ENCODE measurements at places on chromosomes 16 and 17.
A peak's percentile ranks its signal among the peaks of the same experiment; 100 is the strongest.

- no peak for DNase-seq
Measured at GRCh38 chr17:64223931-64224629, 39.0 kb downstream of the TEX2 start.

- peak; percentile 66 for DNase-seq
Measured at GRCh38 chr17:82767041-82767754, 15.3 kb downstream of the TBCD start.

DNA sequence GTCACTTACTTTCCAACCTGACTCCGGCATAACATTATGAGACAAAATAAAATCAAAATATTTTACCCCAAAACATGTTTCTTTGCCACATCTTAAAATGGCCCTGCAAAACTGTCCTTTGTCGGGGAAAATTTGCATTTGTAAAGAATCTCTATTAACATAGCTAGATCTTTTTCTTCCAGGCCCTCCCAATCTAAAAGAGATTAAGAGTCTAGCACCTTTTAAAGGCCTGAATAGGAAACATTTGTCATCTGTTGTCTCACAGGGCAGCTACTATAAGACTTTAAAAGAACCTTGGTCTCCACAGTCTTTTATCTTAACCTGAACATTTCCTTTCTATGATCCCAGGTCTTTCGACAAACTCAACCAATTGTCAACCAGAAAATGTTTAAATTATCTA lies 18.1 kb upstream of the DHRS7B start:
- no peak for DNase-seq

DNA sequence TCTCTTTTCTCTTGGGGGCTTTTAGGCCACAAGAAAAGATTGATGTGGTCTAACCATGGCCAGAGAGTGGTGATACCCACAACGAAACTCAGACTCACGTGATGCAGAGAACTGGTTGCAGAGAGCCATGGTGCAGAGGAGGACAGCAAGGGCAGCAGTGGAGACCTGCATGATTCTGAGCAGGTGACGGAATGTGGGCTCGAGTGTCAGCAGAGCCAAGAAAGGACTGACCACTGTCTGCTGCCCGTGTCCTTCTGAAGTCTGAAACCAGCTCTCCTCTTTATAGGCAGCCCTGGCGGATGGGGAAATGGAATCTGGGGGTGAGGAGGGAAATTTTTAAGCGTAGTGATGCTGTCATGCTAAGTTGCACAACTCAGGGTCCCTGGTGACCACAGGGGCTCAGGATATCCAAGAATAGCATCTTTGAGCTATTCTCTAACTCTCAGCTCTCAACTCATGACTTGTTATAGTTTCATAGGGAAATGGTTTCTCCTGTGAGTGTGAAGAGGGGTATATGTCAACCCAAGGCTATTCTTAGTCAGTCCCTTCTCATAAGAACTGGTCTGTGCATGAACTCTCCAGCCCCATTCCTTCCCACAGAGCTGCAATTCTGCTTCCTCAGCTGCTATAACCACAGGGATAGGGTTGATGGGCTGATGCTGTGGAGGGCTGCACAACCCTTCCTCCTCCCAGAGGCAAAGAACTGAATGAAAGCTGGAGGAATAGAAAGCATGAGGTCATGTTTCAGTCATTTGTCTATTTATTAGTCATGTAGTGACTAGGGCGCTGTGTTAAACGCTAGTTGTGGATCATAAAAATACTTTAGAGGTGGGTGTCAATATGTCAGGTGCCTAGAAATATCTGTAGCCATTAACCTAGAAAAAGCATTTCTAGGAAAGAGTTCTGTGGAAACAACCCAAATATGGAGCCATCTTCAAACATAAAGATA lies at the start of gene CCL3:
Gene CCL3 (minus strand): TSS at position 256 of the 949 bp plus-strand sequence. CDS start 85 bp downstream, at position 171.
- peak; percentile 81 for DNase-seq

DNA sequence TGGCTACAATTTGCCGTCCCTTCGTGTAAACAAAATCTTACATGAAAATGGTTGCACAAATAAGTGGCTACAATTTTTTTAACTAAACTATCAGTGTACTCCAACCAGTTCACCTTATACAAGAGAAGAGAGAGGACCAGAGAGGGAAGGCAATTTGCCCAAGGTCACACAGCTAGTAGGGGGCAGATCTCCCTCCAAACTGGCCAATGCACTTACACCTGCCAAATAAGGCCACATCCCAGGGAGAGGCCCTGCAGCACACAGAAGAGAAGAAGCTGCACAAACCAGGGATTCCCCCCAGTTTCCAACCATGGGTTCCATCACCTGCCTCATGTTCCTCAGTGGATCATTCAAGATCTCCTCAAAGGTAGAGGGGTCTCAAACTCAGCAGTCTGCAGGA lies 349.9 kb downstream of the SOX9 start:
- no peak for DNase-seq

- no peak for DNase-seq
Measured at GRCh38 chr17:17153709-17154108, 52.4 kb downstream of the PLD6 start.

DNA sequence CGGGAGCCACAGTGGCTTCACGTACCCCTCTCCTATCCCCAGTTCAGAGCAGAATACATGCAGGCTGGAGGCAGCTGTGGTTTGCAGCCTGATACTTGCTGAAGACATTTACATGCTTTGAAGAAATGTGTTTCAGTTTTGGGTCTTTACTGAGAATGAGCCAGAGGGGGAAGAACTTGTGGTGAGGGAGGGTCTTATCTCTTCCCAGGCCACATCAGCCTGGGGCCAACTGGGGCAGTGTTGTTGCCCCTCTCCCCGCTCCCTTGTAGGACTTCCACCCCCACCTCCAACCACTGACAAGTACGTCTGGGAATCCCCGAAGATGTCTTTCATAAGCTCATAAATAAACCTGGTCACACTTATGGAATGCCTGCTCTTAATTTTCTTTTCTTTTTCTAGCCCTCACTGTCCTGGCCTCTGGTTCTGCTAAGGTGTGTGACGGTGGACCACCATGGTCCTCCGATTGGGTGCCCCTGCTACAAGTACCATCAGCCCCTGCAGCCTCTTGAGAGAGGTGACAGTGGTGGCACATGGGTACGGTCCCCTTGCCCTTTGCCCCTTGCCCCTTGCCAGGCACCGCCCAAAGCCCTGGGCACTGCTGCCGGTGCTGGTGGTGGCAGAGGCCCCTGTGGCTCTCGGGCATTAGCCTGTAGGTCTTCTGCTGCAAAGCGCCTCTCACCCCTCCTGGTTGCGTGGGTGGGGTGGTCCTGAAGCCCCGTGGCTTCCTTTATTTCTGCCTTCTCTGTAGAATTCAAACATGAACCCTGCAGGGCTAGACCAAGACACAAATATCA lies 144.8 kb upstream of the RPH3AL start:
- no peak for DNase-seq

DNA sequence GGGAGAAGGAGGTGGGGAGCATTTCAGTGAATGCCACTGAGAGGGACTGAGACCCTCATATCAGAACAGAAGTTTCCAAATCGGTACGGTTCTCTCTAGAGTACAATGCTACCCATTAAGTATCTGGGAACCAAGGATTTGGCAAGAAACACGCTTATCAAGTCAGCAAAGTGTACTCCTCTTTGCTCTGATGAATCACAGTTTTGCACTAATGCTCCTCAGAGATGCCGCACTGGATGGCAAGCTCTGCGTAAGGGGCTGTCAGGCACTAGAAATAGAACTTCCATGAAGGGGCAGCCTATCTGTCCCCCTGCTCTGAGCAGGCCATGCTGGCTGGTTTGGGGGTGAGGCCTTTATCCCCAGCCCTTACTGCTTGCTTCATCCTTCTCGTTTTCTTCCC lies 4.8 kb upstream of the ABCC12 start:
- no peak for DNase-seq

GRCh38 chr16:74608944-74609343 lies 2.0 kb upstream of the GLG1 start:
- no peak for DNase-seq

- DNase-seq: no peak
Measured at GRCh38 chr17:27351759-27352158, 57.8 kb downstream of the WSB1 start.

DNA sequence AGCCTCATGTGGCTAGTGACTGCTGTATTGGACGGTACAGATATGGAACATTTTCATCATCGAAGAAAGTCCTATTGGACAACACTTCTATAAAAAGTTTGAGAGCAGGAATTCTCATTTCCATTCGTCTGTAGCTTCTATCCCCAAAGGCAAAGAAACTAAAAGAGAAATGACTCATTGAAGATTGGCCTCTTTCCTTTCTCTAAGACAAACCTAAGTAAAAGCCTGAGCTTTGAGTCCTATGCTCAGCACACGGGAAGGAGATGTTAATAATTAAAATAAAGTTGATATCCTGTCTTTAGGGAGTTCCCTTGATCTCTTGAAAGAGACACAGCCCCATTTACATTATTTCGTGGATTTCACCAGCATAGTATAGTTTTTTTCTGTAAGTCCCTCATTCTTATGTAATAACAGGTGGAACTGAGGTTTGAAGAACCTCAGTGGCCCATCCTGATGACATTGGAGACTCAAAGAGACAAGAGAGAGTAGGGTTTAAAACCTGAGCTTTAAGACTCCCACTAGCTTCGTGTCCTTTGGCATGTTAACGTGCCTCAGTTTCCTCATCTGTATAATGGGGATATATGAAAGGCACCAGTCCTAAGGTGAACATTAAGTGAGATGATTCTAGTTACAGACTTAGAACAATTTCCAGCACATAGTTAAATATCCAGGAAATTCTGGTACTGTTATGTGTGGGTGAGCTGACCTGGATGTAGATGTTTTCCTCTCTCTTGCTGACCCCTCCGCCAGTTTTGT lies 174.0 kb downstream of the IRX3 start:
- DNase-seq: no peak

DNA sequence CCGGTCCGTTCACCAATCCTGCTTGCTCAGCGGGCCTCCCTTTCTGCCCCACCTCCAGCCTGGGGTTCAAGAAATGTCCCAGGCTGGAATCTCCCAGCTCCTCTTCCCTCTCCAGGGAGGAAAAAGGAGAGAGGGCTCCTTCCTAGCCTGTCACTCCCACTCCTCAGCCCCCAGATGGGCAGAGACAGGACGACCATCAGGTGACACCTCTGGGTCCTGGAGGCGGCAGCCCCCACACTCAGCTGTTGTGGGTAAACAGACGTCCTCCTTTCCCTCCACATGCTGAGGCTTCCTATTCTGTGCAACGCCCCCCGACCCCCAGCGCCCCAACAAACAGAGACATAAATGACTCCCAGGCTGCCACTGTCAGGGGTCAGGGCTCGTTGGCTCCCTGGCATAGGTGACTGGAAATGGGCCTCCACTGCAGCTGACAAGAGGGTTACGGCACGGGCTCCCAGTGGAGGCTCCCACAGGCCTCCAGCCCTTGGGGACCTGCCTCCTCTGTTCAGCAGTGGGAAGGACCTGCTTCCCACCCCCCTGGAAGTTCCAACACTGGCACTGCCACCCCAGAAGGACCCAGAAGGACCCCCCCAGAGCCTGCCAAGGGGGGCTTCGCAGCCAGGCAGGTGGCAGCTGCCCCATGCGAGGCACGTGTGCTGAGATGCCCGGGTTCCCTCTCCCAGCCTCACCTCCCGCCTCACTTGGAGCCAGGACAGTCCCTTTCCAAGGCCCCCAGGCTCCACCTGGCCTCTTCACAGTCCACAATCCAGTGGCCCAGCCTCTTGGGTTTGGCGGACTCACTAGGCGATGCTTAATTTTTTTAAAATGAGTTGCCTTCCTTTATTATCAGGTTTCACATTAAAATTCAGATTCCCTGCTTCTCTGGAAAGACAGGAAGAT lies 232.3 kb downstream of the KATNIP start:
- no peak for DNase-seq
